Osteocyte (in vitro differentiated cells): ENCODE measurements at places on chromosomes 11 and 22. TPM values are rescaled to one million over a fixed set of nuclear protein-coding genes. Genes with fewer than 3 reads are reported as not detected.
A peak's percentile ranks its signal among the peaks of the same experiment; 100 is the strongest.

- H3K27ac ChIP-seq: no peak overlapping the region
- no peaks in the 10 kb centered on the region for H3K4me1 ChIP-seq
- no peak for DNase-seq
- peaks cover 9% of the 10 kb centered on the region for H3K27me3 ChIP-seq
These were observed 337.0 kb downstream of the SHANK2 start for GRCh38 chr11:70915158-70915985.

The PLAAT3 gene
- total RNA-seq: 19.0 and 20.0 TPM in 2 replicates

DNA sequence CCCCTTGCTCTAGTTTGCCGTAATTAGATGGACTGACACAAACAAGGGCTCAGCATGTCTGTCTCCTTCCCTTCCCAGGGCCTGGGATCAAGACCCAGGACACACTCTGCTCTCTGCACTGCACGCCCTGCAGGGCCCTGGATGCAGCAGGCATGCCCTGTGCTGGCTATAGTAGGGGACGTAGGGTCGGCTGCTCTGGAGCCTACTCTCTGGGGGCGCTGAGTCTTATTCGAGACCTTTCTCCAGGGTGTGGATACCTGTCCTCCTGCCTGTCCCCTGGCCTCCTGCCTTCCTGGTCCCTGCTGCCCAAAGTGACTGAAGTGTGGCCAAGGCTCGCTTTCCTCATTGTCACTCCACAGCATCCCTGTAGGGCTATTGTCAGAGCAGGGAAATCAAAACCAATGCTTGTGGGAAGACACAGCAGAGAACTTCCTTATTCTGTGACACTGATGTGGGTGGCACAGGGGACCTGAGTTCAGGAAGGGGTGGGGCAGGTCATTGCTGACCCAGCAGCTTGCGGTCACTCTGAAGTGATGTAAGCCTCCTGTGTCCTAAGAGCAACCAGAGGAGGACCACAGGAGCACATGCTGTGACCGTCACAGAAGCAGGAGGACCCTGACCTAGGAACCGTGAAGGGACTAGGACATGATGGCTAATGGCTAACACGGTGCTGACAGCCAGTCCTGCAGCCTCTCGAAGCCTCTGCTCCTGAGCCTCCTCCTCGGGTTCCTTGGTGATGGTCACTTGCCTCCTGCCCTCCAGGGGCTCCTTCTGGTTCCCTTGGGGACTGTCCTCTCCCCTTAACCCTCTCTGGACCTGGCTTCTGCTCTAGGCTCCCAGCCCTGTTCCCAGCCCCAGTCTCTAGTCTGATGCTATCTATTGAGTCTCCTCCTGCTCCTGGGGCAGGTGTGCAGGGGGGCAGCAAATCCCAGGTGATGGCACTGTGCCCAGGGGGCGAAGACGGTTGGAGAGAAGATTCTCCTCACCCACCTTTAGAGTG, 10.3 kb downstream of the APOBEC3A start:
- H3K27ac ChIP-seq: no peak overlapping the region
- H3K27me3 ChIP-seq: peaks cover 46% of the 10 kb centered on the region
- no peak for DNase-seq
- H3K4me3 ChIP-seq: no peak overlapping the region
- no peaks in the 10 kb centered on the region for H3K36me3 ChIP-seq
- H3K4me1 ChIP-seq: no peaks in the 10 kb centered on the region

DNA sequence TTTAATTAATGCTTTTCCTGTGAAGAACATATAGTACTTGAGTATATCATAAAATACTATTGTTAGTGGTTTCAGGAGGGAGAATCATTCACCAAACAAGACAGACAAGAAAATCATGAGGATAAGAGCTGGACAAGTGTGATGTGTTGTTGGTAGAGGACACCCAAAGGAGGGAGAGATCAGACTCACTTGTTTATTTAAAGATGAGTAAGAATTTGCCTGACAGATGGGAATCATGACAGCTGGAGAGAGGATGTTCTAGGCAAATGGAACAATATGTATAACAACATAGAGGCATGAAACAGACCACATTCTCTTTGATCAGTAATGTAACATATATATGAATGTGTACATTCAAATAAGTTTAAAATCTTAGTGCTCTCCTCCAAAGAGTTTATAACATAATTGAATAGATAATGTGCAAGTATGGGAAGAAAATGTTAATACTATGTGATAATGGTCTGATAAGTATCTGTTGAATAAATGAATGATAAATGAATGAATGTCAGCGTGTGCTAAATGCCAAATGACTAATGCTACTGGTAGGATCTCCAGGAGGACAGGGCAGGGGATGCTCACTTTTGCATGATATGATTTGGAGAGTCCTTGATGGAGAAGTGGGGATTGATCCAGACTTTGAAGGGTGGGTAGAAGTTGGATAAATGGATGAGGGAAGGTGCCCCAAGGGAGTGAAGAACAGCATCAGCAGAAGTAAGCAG, 228.9 kb upstream of the SORL1-AS1 start:
- no peaks in the 10 kb centered on the region for H3K36me3 ChIP-seq
- no peak overlapping the region for H3K4me3 ChIP-seq
- peaks cover 7% of the 10 kb centered on the region for H3K27me3 ChIP-seq
- peaks cover 2% of the 10 kb centered on the region for H3K4me1 ChIP-seq
- no peak overlapping the region for H3K27ac ChIP-seq

GRCh38 chr11:38438091-38438490, 1840.1 kb upstream of the RAG2 start:
- no peaks in the 10 kb centered on the region for H3K4me1 ChIP-seq
- H3K27me3 ChIP-seq: no peaks in the 10 kb centered on the region
- no peak for DNase-seq
- H3K27ac ChIP-seq: no peak overlapping the region
- no peaks in the 10 kb centered on the region for H3K36me3 ChIP-seq
- no peak overlapping the region for H3K4me3 ChIP-seq

The RIMBP3B gene
- total RNA-seq: 0.47 and 0.59 TPM in 2 replicates

The UBQLN3 gene
- not detected in 2 replicates for total RNA-seq

DNA sequence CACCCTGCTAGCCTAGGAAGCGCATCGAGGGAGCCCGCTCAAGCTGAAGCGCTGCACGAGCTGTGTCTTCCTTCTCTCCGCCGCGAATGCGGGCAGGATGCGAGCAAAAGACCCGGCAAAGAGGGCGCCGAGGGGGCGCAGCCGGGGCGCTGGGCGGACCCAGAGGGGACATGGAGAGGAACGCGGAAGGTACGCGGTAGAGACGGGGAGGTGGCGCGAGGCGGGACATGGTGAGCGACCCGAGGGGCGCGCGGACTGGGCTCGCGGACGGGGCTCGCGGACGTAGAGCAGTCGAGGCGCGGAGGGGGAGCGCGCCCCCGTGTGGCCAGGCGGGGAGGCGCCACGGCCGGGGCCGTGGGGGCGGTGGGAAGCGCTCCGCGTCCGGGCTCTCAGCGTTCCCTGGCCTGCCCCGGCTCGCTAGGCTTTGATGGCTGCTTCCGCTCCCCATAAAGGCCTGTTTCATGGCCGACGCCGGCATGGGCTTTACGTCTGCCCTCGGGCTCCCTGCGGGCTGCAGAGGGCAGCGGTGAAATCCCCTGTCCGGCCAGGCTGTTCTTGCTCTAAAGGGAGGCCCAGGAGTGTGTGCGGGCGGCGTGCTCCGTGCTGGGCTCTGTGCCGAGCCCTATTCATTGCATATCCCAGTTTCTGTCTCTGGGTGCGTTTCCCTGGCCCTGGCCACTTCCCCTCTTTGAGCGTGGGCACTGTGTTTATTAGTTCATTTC, 31.2 kb upstream of the TRIM29 start:
- H3K4me3 ChIP-seq: peak overlapping the region; percentile 72
- peaks cover 3% of the 10 kb centered on the region for H3K4me1 ChIP-seq
- no peaks in the 10 kb centered on the region for H3K36me3 ChIP-seq

- H3K36me3 ChIP-seq: no peaks in the 10 kb centered on the region
- H3K4me3 ChIP-seq: no peak overlapping the region
- H3K4me1 ChIP-seq: no peaks in the 10 kb centered on the region
- H3K27ac ChIP-seq: no peak overlapping the region
These were observed 25.0 kb downstream of the PPFIBP2 start for GRCh38 chr11:7538466-7539454.

DNA sequence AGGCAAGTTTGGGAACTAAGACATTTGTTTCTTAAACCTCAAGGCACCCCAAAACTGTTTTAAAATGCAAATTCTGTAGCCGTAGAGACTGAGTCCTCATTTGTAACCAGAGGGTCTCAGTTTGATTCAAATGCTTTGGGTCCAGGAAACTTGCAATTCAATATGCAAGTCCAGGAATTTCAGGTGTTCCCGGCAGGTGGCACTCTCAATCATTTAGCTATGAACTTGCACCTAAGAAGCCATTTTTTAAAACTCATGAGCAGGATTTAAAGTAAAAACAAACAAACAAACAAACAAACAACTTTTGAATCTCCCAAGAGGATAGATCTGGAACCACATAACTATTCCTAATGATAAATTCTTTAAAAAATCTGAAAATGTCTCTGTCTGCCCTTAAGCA, 8.7 kb upstream of the ABTB2 start:
- no peak for DNase-seq
- peaks cover 5% of the 10 kb centered on the region for H3K4me1 ChIP-seq
- peaks cover 60% of the 10 kb centered on the region for H3K27me3 ChIP-seq

- H3K4me1 ChIP-seq: no peaks in the 10 kb centered on the region
- no peak for DNase-seq
- no peak overlapping the region for H3K4me3 ChIP-seq
- no peak overlapping the region for H3K27ac ChIP-seq
- no peaks in the 10 kb centered on the region for H3K27me3 ChIP-seq
- peaks cover 25% of the 10 kb centered on the region for H3K36me3 ChIP-seq
These were observed 88.6 kb downstream of the BCR start for GRCh38 chr22:23268877-23269276.

The KCNK7 gene
- total RNA-seq: not detected in 2 replicates

DNA sequence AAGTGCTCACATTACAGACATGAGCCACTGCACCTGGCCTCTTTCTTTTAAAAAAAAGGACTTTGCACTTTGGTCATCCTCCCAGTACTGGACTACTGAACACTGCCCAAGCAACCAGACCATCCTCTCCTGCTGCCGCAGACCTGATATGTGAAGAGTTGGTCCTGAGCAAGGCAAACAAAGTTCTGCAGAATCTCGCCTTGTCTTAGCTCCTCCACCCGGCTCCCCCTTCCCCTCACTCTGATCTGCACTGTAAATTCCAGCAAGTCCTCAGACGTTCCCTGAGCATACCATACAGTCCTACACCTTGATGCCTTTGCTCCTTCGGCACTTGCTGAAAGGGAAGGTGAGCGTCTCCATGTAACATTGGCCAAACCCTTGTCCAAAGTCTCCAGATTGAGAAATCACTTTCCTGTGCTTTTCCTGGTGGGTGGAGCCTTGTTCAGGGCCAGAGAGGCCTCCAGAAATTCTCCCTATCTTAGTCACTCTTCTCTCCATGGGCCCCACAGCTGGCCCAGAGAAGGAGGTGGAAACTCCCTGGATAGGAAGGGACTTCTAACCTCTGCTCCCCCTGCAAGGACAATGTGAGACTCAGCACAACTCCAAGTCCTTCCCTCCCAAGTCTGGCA, 47.0 kb upstream of the TIMP3 start:
- DNase-seq: no peak
- H3K4me3 ChIP-seq: no peak overlapping the region
- H3K4me1 ChIP-seq: peaks cover 6% of the 10 kb centered on the region

- H3K36me3 ChIP-seq: no peaks in the 10 kb centered on the region
- peaks cover 2% of the 10 kb centered on the region for H3K27me3 ChIP-seq
- no peak overlapping the region for H3K4me3 ChIP-seq
- no peak overlapping the region for H3K27ac ChIP-seq
- no peak for DNase-seq
These were observed 9.1 kb upstream of the OR10D3 start for GRCh38 chr11:124174001-124174583.

GRCh38 chr11:38191101-38191500, 1593.1 kb upstream of the RAG2 start:
- H3K36me3 ChIP-seq: peaks cover 2% of the 10 kb centered on the region
- H3K27me3 ChIP-seq: no peaks in the 10 kb centered on the region
- DNase-seq: no peak

DNA sequence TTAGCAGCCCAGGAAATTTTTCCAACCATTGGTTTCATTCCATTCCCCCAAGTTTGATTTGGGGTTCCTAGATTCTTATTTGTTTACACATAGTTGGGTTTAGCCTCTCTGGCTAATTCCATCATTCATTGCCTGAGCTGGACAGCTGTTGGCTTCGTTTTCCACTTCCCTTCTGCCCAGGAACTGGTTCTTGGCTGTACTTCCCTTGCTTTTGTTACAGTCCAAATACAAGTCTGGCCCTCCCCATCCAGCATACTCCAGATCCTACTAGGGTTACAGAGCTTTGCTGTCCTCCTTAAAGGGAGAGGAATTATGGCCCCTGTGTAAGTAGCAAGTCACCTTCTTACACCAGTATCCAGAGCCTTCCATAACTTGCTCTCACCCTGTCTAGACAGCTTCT, 356.3 kb downstream of the FAT3 start:
- no peak overlapping the region for H3K4me3 ChIP-seq
- peaks cover 20% of the 10 kb centered on the region for H3K4me1 ChIP-seq
- no peaks in the 10 kb centered on the region for H3K27me3 ChIP-seq

GRCh38 chr11:63991558-63991957, 5.3 kb downstream of the OTUB1 start:
- H3K4me1 ChIP-seq: peaks cover 12% of the 10 kb centered on the region
- H3K27ac ChIP-seq: no peak overlapping the region
- no peaks in the 10 kb centered on the region for H3K27me3 ChIP-seq
- H3K36me3 ChIP-seq: peaks cover 21% of the 10 kb centered on the region
- DNase-seq: no peak
- no peak overlapping the region for H3K4me3 ChIP-seq

DNA sequence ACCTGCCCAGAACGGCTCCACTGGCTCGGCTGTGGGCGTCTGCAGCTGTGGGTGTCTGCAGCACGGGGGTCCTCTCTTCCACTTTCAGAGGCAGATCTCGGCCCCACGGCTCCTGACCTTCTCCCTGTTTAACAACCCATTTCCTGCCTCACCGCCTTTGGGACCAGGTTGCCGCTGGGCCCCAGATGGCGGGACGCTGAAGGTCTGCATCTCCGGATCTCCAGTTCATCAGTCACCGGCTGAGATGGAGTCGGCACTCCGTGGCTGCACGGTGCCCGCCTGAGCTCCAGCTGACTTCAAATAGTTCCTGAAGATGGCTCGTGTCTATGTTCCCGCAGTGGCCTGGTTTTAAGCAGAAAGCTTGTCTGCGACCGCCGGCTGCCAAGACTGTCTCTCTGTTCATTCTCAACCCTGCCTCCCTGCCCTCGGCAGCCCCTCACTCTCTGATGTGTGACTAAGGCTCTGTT, 475.9 kb downstream of the BRD1 start:
- peak; percentile 74 for DNase-seq
- no peak overlapping the region for H3K27ac ChIP-seq
- no peaks in the 10 kb centered on the region for H3K27me3 ChIP-seq
- no peaks in the 10 kb centered on the region for H3K36me3 ChIP-seq
- no peak overlapping the region for H3K4me3 ChIP-seq

- H3K4me3 ChIP-seq: no peak overlapping the region
- DNase-seq: no peak
- peaks cover 3% of the 10 kb centered on the region for H3K4me1 ChIP-seq
- no peak overlapping the region for H3K27ac ChIP-seq
These were observed 648 bp downstream of the KCNJ11 start for GRCh38 chr11:17387811-17388210.

GRCh38 chr11:70095541-70096252, 17.6 kb downstream of the ANO1 start:
- peaks cover 7% of the 10 kb centered on the region for H3K4me1 ChIP-seq
- no peak overlapping the region for H3K4me3 ChIP-seq
- H3K27me3 ChIP-seq: peaks cover 32% of the 10 kb centered on the region
- no peak overlapping the region for H3K27ac ChIP-seq
- H3K36me3 ChIP-seq: no peaks in the 10 kb centered on the region

The FAM227A gene
- 2.7 and 3.5 TPM in 2 replicates for total RNA-seq

The TYR gene
- not detected in 2 replicates for total RNA-seq

The MRGPRF gene
- 7.0 and 8.4 TPM in 2 replicates for total RNA-seq
